Hematopoietic multipotent progenitor cell treated with erythropoietin and hydrocortisone succinate and interleukin-3 and kit ligand, for 4 days (in vitro differentiated cells): ENCODE measurements at places on chromosomes 6 and 20.

DNA sequence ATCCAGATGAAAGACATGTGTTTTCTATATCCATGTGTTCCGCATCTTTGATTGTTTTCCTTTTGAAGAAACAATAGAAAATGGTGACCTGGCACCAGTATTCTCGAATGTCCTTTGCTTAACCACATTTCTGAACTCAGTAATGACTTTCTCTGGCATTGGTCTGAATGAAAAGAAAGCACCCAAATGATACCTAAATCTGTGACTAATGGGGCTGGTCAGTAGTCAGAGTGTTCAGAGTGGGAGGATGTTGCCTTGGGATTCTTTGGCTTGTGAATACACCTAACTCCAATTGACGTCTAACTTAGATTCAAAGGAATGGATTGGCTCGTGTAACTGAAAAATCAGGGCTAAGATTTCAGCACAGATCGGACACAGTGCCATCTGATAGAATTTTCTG, 27.1 kb downstream of the PARD6B start:
- DNase-seq, result no peak

DNA sequence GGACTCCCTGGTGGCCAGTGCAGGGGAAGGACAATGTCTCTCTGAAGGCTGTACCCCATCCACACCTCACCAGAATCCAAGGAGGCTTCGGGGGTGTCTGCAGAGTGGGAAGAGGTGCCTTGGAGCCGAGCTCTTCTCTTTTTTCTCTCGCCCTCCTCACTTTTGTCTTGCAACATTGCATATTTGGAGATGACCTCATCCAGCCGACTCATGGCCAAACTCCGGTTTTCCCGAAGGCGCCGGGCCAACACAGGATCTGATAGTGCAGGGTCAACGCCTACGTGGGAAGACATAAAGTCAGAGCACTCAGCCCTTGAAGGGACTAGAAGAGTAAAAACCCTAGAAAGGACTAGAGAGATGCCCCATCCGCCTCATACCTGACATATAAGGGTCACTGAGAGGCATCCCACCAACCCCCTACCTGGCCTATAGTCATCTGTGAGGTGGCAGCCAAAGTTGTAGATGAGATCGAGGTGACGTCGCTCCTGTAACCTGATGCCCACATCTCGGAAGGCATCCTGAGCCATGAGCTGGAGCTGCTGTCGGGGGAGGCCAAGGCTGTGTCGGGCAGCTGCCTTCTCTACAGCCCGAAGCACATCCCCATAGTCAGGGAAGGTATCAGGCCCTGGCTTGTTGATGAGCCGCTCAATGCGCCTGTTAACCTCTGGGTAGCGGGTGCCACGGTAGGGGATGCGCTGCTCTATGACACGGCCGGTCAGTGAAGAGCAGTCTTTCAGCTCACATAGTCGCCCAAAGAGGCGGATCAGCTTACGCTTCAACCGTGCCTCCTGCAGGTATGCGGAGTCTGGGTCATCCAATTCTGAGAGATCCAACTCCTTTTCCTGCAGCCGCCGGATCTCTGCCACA, 3.0 kb upstream of the ZBTB22 start:
- DNase-seq, result no peak

- no peak for DNase-seq
These were observed 1.1 kb upstream of the TGM2 start for GRCh38 chr20:38165966-38166702.

- peak; percentile 18 for DNase-seq
These were observed 124.2 kb downstream of the GRM4 start for GRCh38 chr6:34021554-34022190.

DNA sequence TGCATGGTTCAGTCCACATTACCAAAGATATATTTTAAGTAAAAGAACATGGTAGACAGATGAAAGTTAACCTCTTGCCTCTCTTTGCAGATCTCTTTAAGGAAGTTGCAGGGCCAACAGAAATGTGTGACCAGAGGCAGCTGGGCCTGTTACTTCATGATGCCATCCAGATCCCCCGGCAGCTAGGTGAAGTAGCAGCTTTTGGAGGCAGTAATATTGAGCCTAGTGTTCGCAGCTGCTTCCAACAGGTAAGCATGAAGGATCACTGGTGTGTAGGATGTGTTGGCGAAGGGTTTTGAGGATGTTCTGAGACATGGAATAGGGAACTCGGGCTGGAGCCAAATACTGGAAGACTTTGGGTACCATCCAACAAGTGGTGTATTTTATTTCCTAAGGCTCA, 508.6 kb downstream of the UTRN start:
- DNase-seq, result peak; percentile 12

DNA sequence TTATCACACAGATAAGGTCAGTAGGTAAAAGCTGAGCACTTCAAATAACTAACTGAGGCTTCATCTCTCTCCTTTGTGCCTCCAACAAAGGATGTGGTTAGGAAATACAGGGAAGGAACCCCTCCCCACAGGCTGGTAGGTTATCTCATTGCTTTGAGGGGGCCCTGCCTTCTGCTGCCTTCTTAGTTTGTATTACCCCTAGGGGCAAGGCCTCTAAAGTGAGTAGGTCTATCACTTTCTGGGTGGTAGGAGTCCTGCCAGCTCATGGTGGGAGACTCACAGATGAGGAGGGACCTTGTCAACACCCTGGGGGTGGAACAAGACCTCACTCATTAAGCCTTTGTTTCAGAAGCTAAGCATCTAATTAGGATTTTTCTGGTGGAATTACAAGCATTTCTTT, 34.6 kb downstream of the EDN1 start:
- DNase-seq, result no peak

GRCh38 chr20:41996951-41997350, 378.8 kb upstream of the CHD6 start:
- no peak for DNase-seq

DNA sequence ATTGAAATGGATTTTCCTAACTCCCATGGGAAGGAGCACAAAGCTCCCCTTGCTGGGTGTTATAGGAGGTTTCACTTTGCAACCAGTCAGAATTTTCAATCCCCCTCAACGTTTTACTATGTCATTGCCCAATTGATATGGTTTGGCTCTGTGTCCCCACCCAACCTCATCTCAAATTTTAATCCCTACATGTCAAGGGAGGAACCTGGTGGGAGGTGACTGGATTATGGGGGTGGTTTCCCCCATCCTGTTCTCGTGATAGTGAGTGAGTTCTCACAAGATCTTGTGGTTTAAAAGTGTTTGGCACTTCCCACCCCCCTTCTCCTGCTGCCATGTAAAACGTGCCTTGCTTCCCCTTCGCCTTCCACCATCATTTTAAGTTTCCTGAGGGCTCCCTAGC, 62.9 kb downstream of the ZMYND8 start:
- DNase-seq, result no peak

GRCh38 chr20:62819494-62820174, 2.8 kb downstream of the COL9A3 start:
- DNase-seq, result no peak

DNA sequence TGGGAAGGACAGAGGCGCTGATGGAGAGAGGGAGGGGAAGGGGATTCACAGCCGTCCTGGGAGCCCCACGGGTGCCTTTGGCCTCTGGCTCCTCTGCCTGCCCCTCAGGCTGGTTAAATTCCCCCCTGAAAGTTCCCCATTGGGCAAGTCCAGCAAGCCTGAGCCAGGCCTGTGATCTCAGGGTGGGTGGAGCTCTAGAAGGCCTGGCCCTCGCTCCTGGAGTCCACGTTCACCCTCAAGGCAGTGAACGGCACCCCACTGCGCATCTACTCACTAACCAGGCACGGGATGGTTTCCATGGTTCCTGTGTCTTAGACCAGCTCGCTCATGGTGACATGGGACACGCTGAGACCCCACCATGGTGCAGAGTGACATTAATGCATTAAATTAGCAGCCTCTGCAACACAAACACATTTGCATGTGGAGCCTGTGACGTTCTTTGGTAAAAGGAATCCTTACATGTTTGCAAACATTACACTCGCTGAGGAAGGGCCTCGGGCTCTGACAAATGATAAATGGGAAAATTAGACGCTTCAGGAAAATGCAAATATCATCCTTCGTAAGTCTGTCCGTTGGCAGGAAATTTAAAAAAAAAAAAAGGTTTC, 452.7 kb downstream of the PREX1 start:
- DNase-seq, result no peak

- no peak for DNase-seq
These were observed 189.3 kb downstream of the ERMARD start for GRCh38 chr6:169940481-169941271.

DNA sequence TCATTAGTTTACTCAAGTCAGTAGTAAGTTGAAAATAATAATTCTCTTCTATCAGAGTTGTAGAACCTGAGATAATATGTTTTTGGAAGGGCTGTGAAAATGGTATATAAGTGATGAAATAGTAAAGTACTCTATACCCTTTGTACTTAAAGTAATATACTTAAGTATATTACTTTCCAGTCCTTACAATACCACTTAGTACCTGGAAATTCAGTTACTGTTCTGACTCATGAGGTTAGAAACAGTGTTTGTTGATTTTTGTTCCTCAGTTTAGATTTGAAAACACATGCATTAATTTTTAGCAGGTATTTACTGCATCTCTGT, 10.1 kb downstream of the TULP4 start:
- DNase-seq, result no peak

DNA sequence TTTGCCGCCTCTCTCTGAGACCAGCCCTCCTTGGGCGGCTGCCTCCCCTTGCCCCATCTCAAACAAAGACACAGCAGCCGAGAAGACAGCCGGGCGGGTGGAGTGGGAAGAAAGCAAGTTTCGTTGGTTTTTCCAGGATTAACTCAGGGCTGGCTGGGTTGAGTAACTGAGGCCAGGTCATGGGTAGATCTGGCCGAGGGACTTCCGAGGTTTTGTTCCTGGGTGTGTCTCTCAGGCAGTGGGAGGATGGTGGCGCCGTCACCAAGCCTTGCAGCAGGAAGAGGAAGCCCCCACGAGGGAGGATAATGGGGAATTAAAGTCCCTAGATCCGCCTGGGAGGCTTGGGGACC, 167.2 kb downstream of the TTLL2 start:
- no peak for DNase-seq

GRCh38 chr6:83511901-83512681, at the start of gene PRSS35:
Gene PRSS35 (plus strand): TSS chr6:83512534. CDS start chr6:83523442, 10,908 bp downstream.
- peak; percentile 54 for DNase-seq

DNA sequence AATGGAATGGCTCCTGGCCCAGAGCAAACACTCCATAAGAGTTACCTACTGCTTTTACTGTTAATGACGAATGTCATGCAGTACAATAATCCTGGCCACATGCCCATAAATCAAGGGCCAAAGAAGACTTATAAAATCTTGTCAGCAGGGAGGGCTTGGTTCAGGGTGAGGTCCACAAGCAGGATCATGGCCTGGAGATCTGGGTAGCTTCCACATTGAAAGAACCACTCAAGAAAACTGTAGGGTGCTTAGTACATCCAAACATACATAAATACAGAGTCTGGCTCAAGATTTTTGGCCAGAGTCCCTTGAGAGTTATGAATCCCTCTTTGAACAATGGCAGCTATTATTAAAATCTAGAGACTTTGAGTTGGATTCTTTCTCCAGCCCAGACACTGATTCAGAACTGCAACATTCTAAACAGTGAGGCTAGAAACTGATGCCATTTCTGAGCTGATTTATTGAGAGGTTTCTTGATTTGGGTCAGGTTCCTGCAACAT, 188.7 kb downstream of the CDC5L start:
- DNase-seq, result no peak

DNA sequence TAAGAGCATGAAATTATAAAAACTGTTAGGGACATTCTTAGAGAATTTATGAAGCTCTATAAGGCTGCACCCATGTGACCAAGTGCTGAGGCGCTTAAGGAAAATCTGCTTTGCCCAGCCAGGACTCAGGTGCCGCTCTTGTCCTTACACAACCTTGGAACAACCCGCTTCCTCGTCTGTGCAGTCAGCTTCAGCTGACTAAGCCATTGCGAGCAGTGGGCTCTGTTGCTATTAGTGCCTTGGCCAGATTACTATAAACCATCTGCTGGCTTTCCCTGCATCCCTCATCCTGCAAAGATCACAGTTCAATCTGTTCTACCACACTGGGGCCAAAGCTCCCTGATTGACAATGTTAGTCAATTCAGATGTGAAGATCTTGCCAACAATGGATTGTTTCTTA, 89.1 kb upstream of the E2F3 start:
- DNase-seq, result no peak

GRCh38 chr20:10857352-10858070, 183.7 kb upstream of the JAG1 start:
- DNase-seq, result peak; percentile 80

DNA sequence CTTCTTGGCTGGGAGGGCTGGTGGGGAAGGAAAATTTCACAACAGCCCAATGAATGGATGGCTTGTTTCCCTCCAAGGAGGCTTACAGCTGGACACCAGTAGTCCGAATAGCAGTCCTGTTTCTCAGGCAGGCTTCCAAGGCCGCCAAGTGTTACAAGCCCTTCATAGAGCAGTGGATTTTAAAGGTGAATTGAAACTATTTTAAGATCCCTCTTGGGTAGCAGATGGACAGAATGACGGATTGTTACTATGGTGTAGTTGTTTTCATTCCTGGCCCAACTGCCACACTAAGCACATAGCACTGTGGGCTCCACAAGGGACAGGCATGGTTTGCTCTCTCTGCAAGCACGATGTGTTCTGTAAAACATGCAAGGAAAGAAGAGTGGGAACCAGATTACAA, 203.3 kb upstream of the TAB2 start:
- no peak for DNase-seq

DNA sequence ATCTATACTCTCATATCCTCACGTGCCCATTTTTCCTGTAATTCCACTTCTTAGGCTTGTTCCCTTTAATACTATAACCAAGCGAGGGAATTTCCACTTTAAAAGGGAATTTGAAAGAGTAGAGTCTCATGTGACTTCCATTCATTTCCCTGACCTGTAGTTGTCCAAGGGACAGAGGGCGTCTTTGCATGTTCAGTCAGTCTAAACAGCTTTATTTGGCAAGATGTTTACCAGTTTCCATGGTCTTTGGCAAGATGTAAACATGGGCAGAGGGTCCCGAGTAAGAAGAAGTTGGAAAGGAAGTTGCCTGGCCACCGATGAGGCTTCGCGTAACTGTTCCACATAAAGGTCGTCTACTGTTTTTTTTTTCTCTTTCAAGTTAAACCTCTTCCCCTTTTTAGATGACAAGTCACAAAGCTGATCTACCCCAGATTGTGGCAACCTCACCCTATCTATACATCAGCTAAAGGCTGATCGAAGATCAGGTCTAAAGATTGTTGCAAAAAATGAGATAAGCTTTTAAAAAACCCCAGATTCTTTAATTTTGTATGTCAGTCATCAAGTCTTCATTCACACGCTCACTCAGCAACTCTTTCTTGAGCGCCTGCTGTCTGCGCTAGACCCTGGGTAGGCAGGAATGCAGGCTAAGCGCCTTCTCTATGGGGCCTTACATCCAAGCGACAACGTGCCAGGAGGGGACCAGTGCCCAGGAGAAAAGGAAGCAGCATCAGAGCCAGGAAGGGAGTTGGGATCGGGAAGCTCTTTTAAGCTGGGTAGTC, 31.7 kb upstream of the CCR6 start:
- peak; percentile 83 for DNase-seq

DNA sequence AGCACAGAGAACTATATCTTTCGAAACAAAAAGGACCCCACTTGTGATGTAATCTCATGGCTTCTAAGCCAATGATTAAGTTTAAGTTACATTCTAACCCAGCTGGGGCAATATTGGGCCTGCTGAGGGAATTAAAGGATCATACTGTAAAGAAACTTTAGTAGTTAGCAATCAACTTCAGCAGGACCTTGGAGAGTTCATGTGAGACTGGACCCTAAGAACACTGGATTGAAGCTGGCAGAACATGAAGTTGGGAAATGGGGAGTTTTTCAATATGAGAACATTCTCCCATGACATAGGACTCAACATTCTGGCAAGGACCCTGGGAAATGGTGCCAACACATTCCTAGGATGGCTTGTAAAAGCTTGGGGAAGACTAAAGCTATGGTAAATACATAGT, 516.2 kb downstream of the PKHD1 start:
- no peak for DNase-seq

- DNase-seq, result no peak
These were observed 33.7 kb upstream of the ADGRF1 start for GRCh38 chr6:47075741-47076421.
